Stimulated activated CD4-positive, alpha-beta T cell treated with anti-CD3 and anti-CD28 coated beads, TNF-alpha, amount 100 ng/mL, for 48 hours (primary cell): ENCODE measurements at places on chromosomes 13 and 19.

DNA sequence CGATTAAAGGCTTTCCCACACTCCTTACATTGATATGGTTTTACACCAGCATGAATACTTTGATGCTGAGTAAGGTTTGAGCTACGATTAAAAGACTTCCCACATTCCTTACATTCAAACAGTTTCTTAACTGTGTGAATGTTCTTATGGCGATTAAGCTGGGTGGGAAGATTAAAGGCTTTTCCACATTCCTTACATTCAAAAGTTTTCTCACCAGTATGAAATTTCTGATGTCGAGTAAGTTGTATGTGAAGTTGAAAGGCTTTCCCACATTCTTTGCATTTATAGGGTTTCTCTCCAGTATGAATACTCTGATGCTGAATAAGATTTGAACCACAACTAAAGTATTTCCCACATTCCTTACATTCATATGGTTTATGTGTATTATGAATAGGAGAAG, 20.0 kb downstream of the ZNF780B start:
- no peak for DNase-seq

- no peak for DNase-seq
Measured at GRCh38 chr19:18393836-18394235, 3.6 kb downstream of the LRRC25 start.

- no peak for DNase-seq
Measured at GRCh38 chr13:34847766-34848165, 94.3 kb upstream of the NBEA start.

GRCh38 chr13:95955255-95955654, 97.9 kb downstream of the UGGT2 start:
- no peak for DNase-seq

DNA sequence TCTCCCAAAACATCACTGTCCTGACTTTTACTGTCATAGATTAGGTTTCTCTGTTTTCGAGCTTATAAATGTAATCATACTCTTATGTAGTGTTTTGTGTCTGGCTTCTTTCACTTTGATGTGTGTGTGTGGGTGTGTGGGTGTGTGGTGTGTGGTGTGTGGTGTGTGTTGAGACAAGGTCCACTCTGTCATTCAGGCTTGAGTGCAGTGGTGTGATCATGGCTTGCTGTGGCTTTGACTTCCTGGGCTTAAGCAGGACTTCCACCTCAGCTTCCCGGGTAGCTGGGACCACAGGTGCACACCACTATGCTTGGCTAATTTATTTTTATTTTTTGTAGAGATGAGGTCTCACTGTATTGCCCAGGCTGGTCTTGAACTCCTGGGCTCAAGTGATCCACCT, 59.6 kb downstream of the PDS5B start:
- no peak for DNase-seq

GRCh38 chr19:3206216-3206953, 18.1 kb upstream of the CELF5 start:
- DNase-seq = no peak

GRCh38 chr19:50191216-50191615, 12.2 kb upstream of the MYH14 start:
- no peak for DNase-seq

DNA sequence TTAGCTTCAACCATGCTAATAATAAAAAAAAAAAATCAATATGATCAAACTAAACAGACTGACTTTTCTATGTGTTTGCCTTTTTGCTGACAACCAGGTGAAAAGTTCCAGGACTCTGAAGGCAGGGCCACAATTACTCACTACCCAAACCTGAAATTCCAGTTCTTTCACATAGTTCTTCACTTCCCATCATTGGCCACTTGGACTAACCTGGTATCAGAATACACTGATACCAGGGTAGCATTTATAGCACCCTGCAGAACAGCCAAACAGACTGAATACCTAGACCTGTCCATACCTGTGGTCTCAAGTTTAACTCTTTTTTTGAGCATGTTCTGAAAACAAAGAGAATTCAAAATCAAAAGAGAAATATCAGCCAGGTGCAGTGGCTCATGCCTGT, 25.1 kb downstream of the ELF1 start:
- DNase-seq = no peak

GRCh38 chr13:24134757-24135156, 25.8 kb upstream of the SPATA13 start:
- no peak for DNase-seq

- no peak for DNase-seq
Measured at GRCh38 chr19:46033401-46033800, 7.4 kb downstream of the IGFL4 start.

- peak; percentile 16 for DNase-seq
Measured at GRCh38 chr19:44051650-44052402, at the start of gene ZNF223. Gene ZNF223 (plus strand): TSS chr19:44052036. CDS start chr19:44055177, 3,141 bp downstream.

- DNase-seq = no peak
Measured at GRCh38 chr19:21314676-21315075, 14.5 kb downstream of the ZNF708 start.

- no peak for DNase-seq
Measured at GRCh38 chr13:35832551-35832950, 298.6 kb downstream of the DCLK1 start.

DNA sequence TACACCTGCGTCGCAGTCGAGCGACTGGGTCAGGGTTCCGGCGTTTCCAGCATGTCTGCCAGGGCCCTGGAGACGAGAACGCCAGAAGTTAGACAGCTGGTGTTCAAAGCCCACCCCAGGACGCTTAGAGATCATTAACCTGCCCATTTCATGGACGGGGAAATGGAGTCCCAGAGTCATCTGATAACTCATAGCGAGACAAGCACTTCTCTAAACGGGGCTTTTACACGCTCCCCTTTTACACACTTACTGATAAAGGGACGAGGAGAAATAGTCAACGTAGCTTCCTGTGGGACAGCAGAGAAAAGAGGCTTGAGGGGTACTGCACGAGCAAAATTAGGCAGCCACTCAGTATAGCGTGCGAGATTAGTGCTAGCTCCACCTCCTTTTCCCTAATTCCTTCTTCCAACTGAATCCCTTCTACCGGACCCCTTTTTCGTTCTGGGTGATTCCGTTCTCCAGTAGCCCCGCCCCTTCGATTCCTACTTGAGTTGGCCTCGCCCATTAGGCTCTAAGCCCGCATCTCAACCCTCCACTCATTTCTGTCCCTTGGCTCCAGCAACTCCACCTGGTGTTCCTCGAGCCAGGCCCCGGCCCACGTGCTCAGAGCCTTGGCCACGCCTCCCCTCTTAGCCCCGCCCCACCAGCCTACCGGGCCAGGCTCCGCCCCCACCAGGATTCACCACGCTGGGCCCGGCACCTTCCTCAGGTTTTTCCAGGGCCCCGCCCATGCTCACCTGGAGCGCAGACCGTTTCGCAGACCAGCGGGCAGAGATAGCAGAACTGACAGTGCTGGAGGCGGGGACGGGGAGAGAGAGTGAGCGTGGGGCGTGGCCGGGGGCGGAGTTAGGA, 3.7 kb downstream of the HRC start:
- DNase-seq = no peak

DNA sequence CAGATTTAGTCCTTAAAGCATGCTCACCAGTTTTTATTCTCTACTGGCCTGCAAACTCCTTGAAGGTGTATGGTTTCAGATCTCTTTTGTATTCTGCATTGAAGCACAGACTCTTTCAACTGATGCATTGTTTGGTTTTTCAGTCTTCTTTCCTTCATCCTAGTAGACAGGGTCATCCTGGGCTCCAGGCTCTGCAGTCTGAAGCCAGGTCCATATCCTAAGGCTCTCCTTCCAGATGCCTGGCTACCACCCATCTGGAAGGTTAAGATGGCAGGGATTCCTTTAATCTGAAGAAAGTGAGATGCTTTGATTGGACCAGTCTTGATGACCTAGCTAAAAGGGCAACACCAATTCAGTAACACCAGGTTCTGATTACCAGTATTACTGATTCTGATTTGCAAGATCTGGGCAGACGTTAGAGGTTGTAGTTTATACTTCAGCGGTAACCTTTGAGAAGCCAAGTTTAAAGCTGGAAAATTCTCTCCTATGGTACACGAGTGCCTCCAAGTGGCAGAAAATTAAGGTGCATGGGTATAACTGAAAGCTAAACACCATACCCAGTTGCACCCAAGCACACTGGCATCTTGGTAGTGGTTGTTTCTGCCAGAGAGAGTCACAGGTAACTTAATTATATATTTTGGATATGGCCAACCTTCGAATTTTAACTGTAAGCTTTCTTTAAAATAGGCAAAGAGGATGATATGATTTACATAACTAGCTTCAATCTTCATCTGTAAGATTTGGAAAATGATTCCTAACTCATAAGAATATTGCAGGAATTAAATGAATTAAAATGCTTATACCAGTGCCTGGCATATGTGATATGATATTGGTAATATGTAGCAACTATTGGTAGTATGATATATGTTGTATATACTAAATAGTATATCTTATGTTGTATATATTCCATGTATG, 1651.9 kb upstream of the MIR17HG start:
- DNase-seq = no peak

DNA sequence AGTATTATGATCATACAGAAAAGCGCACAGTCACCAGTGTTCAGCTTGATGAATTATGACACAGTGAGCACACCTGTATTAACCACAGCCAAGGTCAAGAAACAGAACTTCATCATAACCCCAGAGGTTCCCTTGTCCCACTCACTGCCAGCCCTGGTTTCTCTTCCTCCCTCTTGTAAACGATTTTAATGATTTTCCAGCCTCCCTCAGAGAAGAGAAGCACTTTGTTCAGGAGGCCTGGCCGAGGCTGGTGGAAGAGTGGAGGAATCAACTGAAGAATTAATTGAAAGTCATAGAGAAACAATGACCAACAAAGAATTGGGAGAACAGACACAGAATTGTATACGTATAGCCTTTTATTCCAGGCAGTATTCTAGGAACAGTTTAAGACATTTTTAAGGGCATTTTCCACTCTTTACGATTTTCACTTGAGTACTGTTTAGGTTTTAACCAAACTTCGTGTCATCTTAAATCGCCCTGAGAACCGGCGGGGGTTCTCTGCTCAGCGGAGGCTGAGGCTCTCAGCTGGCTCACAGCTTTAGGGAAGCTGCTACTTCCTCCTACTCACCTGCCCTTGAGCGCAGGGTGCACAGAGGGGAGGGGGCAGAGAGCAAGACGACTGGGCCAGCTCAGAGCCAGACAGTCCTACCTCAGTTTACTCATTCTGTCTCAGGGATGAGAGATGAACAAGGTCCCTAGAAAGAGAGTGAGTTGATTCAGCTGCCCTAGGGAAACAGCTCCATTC, 108.6 kb downstream of the AKAP11 start:
- DNase-seq = no peak

DNA sequence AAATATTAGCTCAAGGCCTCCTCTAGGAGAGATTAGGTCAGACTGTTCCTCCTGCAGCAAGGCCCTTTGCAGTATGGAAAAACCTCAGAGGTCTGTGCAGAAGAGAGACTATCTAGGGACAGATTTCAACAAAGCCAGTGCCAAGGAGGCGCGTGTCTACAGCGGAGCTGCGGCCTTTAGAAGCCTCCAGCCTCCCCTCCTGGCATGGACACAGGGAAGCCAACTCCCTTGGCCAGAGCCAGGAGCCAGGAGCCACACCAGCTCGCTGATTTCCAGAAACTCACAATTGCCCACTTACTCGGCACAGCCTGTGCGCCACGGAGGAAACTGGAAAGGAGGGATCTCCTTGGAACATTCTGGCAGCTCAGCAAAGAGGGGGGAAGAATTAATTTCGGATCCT, 63.4 kb downstream of the INSR start:
- no peak for DNase-seq

DNA sequence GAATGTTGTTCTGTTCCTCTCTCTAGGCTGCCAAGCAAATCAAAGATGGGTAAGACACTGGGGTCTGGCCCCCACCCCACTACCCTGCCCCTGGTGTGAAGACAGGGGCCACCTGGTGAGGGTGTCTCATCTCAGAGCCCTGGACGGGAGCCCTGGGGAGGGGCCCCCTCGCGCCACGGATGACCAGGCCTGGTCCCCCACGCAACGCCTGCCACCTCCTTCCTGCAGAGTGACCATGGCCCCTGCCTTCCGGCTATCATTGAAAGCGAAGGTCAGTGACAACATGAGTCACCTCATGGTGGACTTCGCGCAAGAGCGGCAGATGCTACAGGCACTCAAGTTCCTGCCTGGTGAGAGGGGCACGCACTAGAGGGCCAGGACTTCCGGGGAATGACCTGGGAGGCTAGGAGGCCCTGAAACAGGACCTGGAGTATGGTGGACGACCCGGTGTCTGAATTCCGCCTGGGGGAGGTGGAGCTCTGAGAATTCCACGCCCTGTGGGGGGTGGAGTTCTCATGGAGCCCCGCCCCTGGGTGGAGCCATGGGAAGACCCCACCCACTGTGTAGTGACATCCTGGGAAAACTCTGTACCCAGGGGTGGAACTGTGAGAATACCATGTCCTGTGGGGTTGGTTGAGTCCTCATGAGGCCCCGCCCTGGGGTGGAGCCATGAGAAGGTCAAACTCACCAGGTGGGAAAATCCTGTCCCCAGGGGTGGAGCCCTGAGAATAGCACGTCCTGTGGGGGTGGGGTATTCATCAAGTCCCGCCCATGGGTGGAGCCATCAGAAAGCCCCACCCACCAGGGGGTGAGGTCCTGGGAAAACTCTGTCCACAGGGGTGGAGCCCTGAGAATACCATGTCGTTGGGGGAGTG, 6.1 kb downstream of the FSD1 start:
- DNase-seq = no peak

DNA sequence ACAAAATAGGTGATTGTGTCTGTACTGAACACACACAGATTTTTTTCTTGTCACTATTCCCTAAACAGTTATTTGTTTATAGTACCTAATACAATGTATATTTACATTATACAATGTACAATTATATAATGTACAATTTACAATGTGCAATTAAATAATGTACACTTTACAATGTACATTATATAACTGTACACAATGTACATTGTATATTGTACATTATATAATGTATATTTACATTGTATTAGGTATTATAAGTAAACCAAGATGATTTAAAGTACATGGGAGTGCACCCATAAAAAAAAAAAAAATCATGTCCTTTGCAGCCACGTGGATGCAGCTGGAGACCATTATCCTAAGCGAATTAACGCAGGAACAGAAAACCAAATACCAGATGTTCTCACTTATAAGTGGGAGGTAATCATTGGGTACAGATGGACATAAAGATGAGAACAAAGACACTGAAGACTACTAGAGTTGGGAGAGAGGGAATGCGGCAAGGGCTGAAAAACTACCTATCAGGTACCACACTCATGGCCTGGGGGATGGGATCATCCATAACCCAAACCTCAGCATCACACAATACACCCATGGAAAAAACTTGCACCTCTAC, 68.1 kb downstream of the ABCC4 start:
- DNase-seq = no peak

DNA sequence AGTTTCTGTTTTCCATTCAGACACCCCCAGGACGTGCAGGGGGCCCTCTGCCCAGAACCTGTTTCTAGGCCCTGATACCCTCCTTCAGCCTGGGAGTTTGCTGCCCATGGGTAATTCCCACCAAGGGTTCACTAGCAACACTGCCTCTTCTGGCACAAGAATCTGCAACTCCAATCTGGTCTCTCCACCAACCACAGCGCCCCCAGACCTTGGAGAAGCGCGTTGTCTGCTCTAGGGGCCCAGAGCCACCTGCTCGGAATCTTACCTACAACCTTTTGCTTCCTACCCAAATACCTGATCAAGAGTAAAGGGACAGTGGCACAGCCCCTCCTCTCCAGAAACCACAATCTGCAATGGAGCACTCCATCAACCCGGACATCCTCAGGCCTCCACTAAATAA, 763 bp downstream of the ZNF180 start:
- no peak for DNase-seq

- DNase-seq = no peak
Measured at GRCh38 chr13:26052337-26052736, 521 bp upstream of the SHISA2 start.

- no peak for DNase-seq
Measured at GRCh38 chr19:53907690-53908089, 1.4 kb upstream of the CACNG7 start.

- no peak for DNase-seq
Measured at GRCh38 chr13:79485014-79485811, 4.3 kb downstream of the NDFIP2 start.
